ENCODE measurements at places on chromosomes 7 and 10.
A peak's percentile ranks its signal among the peaks of the same experiment; 100 is the strongest.

DNA sequence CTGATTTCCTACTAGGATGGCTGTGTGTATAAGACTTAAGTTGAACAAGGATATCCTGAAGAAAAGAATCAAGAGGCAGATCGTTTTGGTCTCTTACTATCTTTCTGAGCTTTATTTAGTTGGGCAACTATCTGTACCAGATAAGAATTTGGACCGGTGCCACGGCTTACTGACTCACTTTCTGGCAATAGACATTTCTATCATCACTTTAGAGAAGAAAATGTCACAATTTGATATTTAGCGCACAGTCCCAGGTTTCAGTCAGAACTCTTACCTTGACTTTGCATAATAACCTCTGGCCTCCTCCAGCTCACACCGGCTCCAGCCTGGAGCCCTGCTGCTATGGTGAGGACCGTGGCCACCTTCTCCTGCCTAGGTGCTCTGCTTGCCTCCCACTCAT is 218.2 kb upstream of the MDFIC start:
- no peak for DNase-seq

DNA sequence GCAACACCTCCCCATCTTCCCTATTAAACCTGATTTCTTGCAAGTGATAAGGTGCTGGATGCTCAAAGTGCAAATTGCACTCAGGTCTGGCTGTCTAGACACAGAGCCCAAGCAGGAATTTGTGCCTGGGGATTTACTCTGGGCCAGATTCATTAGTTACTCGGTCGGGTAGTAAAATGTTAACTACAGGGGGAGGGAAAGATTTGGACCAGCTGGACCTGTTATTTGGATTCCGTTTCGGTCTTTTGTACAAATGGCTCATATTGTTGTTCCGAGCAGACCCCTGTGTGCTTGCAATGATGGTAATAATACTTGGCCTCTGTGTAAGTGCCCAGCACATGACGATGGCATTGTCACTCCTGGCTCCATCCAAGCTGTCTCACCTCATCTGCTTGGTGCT is 609.6 kb downstream of the KCNMA1 start:
- no peak for DNase-seq

GRCh38 chr7:31695859-31696614 is 9.0 kb downstream of the PPP1R17 start:
- DNase-seq, result no peak

GRCh38 chr10:76037531-76038155 is 606.2 kb downstream of the LRMDA start:
- no peak for DNase-seq

- DNase-seq, result no peak
These were observed 1.7 kb downstream of the FOXP2 start for GRCh38 chr7:114416129-114416990.

GRCh38 chr7:12601302-12601869 is 30.9 kb downstream of the SCIN start:
- DNase-seq, result no peak

DNA sequence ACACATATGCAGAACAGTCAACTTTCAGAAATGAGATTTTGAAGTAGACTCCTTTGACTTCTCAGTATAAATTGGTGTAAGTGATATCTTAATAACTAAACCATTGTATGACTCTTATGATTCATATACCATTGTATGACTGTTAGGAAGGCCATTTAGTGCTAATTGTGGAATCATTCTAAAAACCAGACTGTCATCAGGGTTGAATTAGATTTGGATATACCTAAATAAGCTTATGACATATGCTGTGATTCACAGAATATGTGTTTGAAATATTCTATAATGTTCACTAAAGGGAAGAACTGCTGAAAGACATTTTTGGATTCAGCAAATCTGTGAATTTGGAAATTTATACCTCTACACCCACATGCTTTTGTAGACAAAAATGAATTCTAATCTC is 438.1 kb downstream of the MDFIC start:
- no peak for DNase-seq

DNA sequence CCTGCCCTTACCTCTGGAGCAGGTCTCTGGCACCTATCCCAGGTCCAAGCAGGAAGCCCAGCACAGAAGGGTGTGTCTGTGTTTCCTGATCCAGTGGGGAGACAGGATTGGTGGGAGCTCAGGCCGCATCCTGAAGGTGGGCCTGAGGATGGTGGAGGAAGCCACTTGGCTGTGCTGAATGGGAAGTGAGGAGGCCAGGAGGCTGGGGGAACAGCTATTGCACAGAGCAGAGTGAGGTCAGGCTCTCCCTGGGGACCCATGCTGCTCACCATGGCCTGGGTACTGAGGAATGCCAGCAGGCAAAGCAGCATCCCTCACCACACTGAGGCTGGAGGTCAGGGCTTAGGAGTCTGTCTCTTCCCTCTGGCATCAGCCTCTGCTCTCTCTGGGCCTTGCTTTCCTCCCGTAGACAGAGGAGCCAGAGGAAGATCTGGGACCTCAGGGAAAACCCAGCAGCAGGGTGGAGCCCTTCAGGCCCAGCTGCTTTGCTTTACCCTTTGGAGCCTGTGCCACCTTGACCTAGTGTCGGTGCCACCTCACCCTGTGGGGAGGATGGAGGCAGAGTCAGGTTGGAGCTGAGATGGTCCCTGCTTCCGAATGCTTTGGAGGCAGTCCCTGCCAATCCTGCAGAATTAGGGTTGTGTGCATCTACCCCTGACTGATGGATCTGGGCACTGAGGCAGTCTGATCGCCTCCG is 39.0 kb downstream of the CDH23 start:
- DNase-seq, result peak; percentile 43

DNA sequence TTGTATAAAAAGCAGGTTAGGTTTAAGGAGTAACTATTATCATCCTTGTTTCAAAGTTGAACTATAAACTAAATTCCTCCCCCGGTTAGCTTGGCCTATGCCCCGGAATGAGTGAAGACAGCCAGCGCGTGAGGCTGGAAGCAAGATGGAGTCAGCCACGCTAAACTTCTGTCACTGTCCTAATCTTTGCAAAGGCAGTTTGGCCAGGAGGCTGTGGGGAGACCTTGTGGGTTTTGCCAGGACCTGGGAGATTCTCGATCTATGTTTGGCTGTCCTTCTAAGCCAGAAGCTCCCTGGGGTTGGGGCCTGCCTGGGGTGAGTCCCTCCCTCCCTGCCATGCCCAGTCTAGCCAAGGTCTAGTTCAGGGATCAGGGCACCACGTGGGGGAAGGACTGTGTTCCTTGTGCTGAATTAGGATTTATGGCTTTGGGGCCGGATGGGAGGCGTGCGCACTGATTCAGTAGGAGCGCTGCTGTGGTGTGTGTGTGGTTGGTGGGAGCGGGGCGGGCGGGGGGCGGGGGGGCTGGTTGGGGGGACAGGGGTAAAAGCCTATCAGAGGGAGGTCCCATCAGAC is 871 bp upstream of the GTF2IRD1 start:
- DNase-seq, result no peak

GRCh38 chr10:13219685-13220670 is 14.2 kb downstream of the UCMA start:
- DNase-seq, result peak; percentile 46

DNA sequence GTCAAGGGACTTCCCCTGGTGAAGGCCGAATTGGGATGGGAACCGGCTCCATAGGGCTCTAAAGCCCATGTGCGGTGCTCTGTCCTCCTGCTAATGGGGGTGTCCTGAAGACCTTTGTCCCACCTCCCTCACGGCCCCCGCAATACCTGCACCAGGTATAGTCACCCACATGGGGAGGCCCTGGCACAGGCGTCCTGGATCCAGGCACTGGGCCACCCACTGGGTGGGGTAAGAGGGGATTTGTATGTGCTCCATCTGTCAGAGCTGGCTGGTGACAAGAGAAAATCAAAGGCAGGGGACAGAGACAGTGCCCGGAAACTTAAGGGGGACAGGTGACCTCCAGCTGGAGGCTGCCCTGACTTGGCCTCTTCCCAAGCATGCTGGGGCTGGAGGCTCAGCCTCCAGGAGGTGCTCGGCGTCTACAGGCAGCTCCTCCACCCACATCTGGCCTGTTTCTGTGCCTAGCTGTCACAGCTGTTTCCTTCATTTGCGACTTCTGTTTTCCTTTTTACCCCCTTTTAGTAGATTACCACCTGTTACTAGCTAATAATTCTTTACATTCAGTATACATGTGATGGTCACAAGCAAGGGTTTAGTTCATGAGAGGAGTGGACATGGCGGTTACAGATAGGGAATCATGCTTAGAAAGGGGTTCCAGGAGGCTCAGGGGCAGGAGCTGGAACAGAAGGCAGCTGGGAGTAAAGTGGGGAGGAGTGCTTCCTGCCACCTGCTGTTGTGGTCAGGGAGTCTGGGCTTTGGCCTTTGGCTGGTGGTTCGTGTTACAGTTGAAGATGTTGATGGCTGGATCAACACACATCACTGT is 2.3 kb upstream of the CUZD1 start:
- no peak for DNase-seq

- DNase-seq, result no peak
These were observed 43.0 kb downstream of the SRPK2 start for GRCh38 chr7:105345725-105346124.

DNA sequence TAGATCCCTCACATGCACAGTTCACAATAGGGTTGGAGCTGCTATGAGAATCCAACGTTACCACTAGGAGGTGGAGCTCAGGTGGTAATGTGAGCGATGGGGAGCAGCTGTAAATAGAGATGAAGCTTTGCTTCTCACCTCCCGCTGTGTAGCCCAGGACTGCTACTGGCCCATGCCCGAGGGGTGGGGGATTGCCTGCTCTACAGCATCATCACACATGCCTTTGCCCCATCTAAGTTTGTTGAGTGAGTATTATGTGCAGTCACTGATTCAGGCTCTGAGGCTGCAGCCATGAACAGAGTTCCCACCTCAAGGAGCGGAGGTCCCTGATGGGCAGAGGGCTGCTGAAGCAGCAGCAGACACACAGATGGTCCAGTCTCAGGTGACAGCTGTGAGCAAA is 94.1 kb downstream of the CHST15 start:
- DNase-seq, result no peak

GRCh38 chr10:128507066-128507465 is 380.8 kb upstream of the MKI67 start:
- DNase-seq, result no peak

DNA sequence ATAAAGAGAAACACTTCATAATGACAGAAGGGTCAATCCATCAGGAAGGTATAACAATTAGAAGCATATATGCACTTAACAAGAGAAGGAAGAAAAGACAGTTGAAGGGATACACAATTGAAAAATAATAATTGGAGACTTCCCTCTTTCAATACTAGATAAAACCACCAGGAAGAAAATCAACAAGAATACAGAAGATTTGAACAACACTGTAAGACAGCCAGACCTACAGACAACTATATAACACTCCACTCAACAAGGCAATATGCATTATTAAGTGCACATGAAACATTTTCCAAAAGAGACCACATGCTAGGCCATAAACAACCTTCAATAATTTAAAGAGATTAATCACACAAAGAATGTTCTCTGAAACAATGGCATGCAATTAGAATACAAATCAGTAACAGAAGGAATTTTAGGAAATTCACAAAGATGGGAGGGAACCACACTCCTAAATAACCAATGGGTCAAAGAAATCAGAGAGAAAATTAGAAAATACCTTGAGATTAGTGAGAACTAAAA is 35.1 kb downstream of the ZNF438 start:
- no peak for DNase-seq

DNA sequence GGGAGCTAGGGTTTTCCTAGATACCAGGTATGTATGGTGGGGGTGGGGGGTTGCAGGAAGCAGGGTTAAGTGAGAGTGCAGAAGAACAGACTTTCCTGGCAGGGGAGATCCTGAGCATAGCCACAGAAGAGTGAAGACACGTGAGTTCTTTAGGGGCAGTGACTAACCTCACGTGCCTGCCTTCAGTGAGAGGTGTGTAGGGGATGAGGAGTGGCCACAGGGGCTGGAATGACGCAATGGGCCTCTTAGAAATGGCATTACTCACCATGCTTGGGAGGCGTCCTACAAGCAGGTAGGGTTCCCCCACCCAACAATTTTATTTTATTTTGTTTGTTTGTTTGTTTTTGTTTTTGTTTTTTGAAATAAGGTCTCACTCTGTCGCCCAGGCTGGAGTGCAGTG is 698.6 kb upstream of the NRP1 start:
- DNase-seq, result no peak

GRCh38 chr7:51451751-51452476 is 135.3 kb upstream of the COBL start:
- DNase-seq, result no peak

- no peak for DNase-seq
These were observed 3.4 kb downstream of the TRRAP start for GRCh38 chr7:98881561-98882315.

DNA sequence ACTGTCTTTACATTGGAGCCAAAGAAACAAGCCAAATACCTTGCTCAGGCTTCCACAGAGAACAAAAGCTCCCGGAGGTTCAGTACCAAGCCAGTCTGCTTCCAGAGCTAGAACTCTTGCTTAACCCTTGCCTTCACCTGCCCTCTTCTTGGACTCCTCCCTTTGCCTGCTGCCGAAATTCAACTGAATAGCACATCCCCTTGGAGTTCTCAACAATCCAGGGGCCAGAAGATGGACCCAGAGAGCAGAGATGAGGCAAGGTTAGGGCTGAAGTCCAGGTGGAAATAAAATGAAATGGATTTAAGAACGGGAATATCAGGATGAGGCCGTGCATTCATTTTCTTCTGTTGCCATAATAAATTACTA is 876 bp upstream of the PIK3AP1 start:
- DNase-seq, result no peak

GRCh38 chr7:72924733-72925545 is at the start of gene POM121:
POM121 (plus strand) TSS chr7:72925095; CDS start chr7:72925122, 27 bp downstream.
- peak; percentile 57 for DNase-seq

DNA sequence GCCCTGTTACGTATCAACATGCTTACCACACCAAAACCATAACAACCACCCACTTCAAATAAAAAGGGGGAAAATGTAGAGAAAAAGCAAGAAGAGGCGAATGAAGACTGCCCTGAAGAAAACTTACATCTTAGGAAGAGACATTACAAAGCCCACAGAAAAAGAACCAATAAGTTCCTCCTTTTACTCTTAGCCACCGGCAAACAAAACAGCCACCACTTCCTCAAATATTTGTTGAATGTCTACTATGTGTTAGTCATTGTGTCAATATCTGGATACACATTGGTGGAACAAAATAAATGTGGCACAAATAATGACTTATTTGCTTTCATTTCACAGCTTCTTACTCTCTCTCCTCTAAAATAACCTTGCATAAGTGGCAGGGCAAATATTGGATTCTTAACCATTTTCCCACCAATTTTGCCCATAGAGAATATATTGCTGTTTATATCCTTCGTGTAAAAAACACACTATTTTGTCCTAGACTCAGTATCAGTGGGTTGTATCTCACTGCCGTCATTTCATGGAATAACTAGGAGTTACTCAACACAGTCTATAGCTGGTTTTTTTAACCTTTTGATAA is 106.8 kb downstream of the ANK3 start:
- no peak for DNase-seq

- no peak for DNase-seq
These were observed 166.3 kb downstream of the RNLS start for GRCh38 chr10:88416801-88417200.

DNA sequence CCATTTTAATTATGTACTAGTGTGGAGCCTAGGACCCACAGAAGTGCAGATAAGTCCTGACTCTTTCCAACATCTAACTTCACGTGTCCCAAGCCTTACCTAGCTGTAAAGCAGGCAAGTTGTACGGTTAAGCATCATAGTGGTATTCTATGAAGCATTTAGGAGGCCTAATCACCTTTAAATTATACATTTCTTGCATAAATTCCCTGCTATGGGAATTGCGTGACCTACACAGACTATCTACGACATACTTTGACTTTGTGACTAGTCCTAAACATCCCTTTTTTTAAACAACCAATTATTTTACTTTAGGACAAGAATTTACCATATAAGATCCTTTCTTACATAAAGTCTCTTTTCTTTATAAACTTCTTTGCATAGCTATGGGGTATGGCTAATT is 37.7 kb upstream of the LRGUK start:
- no peak for DNase-seq

- DNase-seq, result no peak
These were observed 161.9 kb downstream of the DNAJB6 start for GRCh38 chr7:157498657-157499056.

Measured in H1 (cell line).